ENCODE measurements at places on chromosomes 2 and 18.

GRCh38 chr2:207143215-207144172, 22.3 kb downstream of the KLF7 start:
- DNase-seq, result peak; percentile 96

DNA sequence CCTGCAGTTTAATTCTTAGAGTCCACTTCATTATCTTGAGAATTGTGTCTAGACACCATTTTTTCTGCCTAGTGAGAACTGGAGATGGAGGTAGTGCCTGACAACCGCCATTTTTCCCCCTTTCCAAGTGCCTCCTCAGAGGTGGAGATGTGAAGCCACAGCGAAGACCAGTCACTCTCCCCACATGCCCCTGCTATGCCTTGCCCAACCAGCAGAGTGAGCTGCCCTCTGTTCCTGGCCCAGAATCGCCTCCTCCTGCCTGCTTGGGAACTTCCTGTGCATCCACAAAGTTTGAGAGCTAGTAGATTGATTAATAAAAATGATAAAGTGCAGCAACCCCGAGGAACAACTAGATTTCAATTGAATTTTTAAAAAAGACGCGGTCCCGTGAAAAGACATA, 123.3 kb downstream of the CLIP4 start:
- peak; percentile 29 for DNase-seq

- no peak for DNase-seq
These were observed 243.5 kb downstream of the ASXL3 start for GRCh38 chr18:33821503-33821902.

GRCh38 chr2:150028322-150028721, 440.7 kb upstream of the MMADHC start:
- no peak for DNase-seq

DNA sequence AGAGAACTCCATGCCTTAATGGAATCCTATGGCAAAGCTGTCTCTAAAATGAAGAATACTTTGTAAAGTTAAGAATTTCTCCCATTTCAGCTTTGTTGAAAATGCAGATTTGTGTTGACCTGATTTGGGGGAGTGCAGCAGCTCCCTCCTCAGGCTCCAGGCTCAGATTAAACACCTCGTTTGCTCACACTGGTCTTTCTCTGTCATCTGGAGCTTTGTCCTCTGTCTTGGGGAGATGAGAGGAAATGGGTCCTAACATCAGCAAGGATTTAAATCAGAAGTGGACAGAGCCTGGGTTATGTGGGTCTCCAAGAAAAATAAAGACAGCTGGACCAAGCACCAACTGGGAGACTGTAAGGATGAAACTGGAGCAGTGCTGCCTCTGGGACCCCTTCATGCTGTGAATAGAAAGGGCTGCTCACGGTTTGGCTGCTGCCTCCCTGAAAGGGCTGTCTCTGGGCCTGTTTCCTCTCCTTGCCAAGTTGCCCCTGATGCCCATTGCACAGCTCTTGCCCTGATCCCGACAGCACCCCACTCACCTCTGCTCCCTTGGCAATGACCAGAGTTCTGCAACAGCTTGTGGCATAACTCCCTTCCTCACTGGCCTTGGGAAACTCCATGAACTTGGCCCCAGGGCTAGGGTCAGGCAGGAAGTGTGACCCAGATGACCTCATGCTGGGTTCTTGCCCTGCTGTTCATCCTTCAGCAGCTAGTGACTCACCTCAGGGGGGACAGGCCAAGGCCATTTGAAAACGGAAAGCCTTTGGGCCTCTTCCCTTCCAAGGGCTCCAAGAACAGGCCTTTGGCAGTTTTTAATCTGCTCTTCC, 197.2 kb downstream of the CYP26B1 start:
- DNase-seq, result no peak

GRCh38 chr2:18268400-18268799, 292.1 kb downstream of the RDH14 start:
- DNase-seq, result no peak

DNA sequence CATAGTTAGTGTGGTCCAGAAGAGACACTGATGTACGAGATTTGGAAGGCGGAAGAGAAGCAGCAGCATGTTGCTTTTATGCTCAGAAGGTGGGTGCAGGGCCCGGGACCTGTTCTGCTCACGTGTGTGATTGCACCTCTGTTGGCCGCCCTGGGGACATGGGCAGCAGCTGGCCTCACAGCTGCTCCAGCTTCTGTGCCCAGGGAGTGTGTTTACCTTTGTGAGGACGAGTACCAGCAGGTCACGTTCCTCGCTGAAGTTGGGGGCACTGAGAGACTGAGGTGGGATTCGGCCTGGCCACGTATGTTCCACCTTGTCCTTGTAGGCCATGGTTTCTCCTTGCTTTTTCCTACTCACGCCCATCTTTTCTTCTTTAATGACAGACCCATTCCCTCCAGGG, 86.3 kb downstream of the PMAIP1 start:
- no peak for DNase-seq

DNA sequence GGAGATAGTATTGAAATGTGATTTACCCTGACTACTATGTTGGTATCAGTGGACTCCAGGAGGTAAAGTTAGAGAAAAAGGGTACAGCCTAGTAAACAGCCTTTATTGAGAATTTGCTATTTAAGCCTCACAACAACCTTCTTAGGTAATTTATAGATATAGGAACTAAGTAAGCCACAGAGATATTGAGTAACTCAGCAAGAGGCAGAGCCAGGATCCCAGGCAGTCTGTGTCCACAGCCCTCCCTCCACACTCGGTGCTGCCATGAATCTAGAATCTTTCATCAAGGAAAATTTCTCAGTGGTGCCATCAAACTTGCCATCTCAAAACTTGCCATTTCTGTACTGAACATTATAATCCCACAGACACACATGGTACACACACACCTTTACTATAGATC, 170.9 kb downstream of the CAPN13 start:
- DNase-seq, result no peak
